Iris pigment epithelial cell (primary cell): ENCODE measurements at places on chromosomes 3 and 15.

DNA sequence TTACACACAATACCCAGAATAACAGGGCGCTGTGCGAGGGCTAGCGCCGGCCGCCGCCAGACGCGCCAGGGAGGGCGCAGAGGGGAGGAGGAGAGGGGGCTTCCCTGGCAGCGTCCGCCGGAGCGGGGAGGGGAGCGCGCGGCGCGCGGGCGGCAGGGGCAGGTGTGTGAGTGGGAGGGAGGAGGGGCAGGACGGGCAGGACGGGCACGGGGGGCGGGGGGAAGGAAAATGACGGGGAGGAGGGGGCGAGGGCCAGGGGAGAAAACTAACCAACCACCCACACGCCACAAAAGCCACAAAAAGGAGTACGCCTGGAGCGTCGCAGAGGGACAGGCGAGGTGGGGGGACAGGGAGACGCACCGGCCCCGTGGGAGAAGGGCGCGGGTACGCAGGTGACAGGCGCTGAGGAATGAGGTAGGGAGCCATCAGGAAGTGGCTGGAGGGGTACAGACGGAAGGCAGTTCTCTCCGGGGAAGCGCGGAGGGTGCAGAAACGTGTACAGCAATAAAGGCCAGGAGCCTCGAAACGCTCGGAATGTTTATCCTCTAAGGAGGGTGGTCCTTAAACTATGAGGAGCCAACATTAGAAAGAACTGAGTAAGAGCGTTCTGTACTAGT, 610 bp upstream of the SATB1 start:
- DNase-seq = no peak

GRCh38 chr3:179811321-179812095, 158.7 kb downstream of the USP13 start:
- peak; percentile 90 for DNase-seq

GRCh38 chr3:155581579-155581978, 163.3 kb downstream of the PLCH1 start:
- no peak for DNase-seq

- DNase-seq = no peak
These were observed 683 bp upstream of the CACNA2D3 start for GRCh38 chr3:54121414-54122323.
